Neural progenitor cell (in vitro differentiated cells): ENCODE measurements at places on chromosomes 2 and 18. TPM values are rescaled to one million over a fixed set of nuclear protein-coding genes. Genes with fewer than 3 reads are reported as not detected.
A peak's percentile ranks its signal among the peaks of the same experiment; 100 is the strongest.

The PRKD3 gene
- total RNA-seq: 59.1 and 95.9 TPM in 2 replicates

The HS6ST1 gene
- total RNA-seq: 31.1 and 71.0 TPM in 2 replicates

DNA sequence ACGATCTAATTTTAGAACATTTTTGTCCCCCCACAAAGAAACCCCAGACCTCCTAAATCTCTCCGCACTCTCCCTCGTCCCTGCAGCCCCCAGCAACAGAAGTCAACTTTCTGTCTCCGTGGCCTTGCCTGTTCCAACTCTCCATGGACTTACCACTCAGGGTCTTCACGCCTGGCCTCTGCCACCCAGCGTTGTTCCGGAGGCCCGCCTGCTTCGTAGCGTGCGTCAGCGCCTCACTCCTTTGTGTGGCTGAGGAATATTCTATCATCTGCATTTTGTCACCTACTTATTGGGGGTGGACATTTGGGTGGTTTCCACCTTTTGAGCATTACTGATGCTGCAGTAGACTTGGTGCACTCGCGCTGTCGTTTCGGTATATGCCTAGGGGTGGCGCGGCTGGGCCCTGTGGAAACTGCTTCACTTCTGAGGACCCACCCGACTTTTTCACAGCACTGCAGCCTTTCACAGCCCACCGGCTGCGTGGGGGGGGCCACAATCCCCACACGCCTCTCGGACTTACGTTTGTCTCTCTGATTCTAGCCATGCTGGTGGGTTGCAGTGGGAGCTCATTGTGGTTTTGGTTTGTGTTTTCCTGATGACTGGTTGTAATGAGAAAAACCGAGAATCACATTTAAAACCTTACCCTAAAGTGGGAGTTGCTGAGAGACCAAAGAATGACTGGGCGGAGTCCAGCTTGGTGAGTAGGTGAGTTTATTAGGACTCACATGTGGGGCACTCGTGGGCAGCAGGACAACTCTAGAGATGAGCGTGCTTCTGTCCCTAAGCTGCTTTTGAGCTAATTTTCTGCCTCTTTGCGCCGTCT lies 1.4 kb upstream of the HSBP1L1 start:
- H3K4me3 ChIP-seq: no peak overlapping the region
- no peaks in the 10 kb centered on the region for H3K36me3 ChIP-seq
- H3K27ac ChIP-seq: no peak overlapping the region
- peak; percentile 25 for DNase-seq
- H3K4me1 ChIP-seq: peaks cover 27% of the 10 kb centered on the region

- no peak for DNase-seq
- H3K4me1 ChIP-seq: peaks cover 7% of the 10 kb centered on the region
- H3K4me3 ChIP-seq: no peak overlapping the region
- H3K27me3 ChIP-seq: no peaks in the 10 kb centered on the region
Observed at GRCh38 chr2:218363736-218364135, 7.1 kb downstream of the CATIP start.

- H3K4me1 ChIP-seq: no peaks in the 10 kb centered on the region
- no peak for DNase-seq
- H3K27ac ChIP-seq: no peak overlapping the region
- H3K4me3 ChIP-seq: no peak overlapping the region
Observed at GRCh38 chr2:150572961-150573395, 85.5 kb upstream of the RND3 start.
